Pons (tissue), 1 donor: ENCODE measurements at places on chromosomes 6 and 20.

GRCh38 chr6:30121446-30122366, 8.8 kb upstream of the TRIM31 start:
- no peak for DNase-seq

GRCh38 chr20:48908656-48909319, 12.7 kb upstream of the ARFGEF2 start:
- DNase-seq: no peak

GRCh38 chr6:45469663-45470062, 91.9 kb upstream of the SUPT3H start:
- no peak for DNase-seq

DNA sequence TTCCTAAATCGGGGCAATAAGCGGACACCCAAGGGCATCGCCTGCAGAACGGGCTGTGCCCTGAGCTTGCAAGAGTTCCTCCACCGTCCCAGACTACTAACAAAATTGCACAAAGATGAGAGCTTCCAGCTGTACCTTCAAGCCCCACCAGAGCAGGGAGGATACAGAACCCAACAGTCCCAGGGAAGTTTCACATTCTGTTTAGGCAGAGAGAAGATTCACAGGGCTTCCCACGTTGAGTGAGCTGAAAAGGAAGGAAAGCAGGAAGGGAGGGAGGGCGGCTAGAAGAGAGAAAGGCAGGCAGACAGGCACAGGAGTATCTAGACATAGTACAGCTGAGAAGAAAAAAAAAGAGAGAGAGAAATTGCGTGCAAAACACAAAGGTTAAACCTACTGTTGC, 112.6 kb upstream of the AFDN start:
- no peak for DNase-seq

- DNase-seq: no peak
Measured at GRCh38 chr6:79797163-79797764, 150.1 kb downstream of the ELOVL4 start.

GRCh38 chr6:57201718-57202117, 20.4 kb downstream of the RAB23 start:
- no peak for DNase-seq

DNA sequence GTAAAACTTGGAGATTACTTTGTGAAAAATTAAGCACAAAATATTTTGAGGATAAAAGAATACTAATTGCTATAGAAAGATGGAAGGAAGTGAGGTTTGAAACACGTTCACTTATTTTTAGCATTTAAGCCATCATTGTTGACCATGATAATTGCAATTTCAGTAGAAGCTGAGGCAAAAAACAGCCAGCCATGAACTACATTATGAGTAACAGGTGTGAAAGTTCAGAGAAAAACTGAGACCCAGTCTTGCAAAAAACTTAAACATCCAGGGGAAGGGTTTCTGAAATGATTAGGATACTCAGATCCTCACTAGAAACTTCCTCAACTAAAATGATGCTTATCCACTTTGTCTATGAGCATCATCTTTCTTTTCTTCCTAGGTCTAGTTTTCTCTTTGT, 619.4 kb downstream of the PHF3 start:
- DNase-seq: no peak

GRCh38 chr6:166707045-166707444, 80.0 kb upstream of the RPS6KA2 start:
- peak; percentile 72 for DNase-seq

DNA sequence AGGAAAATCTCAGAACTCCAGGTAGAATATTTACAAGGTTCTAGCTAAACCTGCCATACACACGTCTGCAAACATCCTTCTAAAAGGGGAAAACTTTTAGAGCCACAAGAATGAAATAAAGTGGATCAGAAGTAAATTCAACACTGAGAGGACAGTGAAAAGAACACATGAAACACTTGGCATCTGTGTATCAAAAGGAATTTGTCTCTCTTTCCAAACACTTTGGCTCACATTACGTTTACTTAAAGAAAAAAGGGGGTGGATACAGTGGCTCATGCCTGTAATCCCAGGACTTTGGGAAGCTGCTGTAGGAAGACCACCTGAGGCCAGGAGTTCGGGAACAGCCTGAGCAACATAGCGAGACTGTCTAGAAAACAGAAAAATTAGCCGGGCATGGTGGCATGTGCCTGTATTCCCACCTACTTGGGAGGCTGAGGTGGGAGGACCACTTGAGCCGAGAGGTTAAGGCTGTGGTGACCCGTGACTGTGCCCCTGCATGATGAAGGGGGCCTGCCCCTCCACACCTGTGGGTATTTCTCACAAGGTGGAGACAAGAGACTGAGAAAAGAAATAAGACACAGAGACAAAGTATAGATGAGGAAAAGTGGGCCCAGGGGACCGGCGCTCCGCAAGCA, 35.4 kb downstream of the NINL start:
- no peak for DNase-seq

GRCh38 chr6:137487181-137487868, 6.9 kb downstream of the OLIG3 start:
- DNase-seq: no peak

DNA sequence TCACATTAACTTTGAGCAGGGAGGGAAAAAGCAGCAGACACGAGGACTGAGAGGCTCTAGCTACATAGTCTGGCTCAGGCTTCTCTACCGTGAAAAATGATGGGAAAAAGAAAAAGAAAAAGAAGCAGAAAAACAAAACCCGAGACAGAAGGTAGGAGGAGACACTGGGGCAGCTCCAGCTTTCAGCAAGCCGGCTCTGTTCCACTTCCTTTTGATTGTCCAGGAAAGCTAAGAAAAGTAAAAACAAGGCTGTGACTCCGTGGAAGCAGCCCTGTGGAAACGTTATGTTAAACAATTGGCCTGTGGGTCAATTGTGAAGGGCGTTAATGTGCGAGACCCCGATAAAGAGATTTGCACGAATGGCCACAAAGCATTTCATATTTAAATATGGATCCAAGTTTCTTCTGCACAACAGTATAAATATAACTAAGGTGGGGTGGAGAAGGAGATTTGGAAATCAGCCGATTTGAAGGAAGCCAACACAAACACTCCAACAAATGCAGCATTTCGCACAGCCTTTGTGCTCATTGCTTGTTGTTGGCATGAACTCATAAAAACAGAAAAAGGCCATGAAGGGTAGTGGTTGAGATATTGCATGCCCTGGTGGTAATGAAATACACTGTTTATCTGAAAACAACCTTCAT, 236.9 kb upstream of the JAG1 start:
- no peak for DNase-seq

DNA sequence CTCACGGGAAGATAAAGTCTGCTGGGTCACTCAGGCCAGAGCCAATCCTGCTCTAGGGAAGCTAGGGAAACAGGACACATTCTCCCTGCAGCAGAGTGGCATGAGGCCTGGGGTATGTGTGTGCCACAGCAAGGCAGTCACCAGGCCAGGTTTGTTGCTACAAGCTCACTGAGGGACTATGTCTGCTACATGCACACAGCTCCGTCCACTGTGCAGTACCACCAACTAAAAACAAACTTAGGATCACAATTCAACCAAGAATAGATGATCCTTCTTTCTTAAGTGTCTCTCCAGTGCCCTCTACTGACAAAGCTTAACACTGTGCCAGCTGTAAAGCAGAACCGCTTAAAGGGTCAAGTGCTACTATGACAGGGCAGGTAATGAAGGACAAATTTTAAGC, 192.5 kb downstream of the PTPRK start:
- DNase-seq: no peak

DNA sequence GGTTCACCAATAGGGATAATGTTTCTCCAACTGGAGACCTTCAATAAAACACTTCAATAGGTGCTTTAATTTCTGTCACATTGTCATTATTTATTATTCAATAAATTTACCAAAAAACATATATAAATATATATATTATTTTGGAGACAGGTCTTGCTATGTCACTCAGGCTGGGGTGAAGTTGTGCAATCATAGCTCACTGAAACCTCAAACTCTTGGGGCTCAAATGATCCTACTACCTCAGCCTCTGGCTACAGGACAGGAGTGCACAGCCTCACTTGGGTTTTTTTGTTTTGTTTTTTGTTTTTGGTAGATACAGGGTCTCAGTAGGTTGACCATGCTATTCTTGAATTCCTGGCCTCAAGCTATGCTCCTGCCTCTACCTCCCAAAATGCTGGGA, 9.9 kb downstream of the SMLR1 start:
- DNase-seq: no peak

DNA sequence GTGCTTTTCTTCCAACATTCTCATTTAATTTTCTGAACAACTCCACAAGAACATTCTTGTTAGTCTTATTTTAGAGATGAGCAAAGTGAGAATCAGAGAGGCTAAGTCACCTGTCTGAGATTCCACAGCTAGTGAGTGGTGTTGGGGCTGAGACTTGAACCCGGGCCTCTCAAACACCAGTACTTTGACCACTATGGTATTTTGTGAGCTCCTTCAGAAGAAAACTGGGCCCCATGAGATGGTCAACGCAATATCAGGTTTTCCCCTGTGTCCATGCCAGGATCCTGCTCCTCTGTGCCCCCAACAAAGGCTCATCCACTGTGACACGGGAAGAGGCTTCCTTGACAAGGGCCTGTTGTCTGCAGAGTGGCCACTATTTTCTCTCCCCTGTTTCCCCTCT, 51.9 kb downstream of the MAFB start:
- DNase-seq: no peak

DNA sequence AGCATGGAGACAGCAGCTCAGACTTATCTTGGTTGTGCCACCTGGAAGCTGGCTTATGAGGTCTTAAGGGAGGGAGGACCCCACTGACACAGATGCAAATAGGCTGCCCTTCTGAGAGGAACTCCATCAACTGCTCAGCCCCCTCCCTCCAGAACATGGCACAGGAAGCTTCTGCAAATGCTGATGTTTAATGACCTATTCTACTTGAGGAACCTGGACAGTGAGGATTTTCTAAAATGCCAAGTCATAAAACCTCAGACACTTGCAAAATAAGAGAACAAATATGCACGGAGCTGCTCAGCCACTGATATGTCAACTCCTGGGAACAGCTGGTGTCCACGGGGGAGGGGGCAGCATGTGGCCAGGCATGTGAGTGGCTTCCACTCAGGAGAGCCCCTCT, 3.5 kb downstream of the CST9 start:
- no peak for DNase-seq

DNA sequence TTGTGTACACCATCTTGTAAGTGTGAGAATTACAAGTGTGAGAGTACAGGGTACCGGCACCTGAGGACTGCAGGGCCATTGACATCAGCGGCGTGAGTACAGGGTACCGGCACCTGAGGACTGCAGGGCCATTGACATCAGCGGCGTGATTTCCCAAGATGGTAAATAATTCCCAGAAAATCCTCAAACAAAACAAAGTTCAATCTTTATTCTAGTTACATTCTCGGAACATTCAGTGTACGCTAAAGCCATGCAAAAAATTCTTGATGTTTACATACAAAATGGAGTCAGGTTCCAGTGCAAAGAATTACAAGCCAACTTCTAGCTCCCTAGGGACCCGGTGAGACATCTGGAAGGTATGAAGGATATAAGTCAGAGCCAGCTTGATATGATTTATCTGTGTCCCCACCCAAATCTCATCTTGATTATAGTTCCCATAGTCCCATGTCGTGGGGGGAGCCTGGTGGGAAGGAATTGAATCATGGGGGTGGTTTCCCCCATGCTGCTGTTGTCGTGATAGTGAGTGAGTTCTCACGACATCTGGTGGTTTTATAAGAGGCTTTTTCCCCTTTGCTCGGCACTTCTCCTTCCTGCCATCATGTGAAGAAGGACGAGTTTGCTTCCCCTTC, 172.7 kb downstream of the TTLL2 start:
- DNase-seq: no peak

DNA sequence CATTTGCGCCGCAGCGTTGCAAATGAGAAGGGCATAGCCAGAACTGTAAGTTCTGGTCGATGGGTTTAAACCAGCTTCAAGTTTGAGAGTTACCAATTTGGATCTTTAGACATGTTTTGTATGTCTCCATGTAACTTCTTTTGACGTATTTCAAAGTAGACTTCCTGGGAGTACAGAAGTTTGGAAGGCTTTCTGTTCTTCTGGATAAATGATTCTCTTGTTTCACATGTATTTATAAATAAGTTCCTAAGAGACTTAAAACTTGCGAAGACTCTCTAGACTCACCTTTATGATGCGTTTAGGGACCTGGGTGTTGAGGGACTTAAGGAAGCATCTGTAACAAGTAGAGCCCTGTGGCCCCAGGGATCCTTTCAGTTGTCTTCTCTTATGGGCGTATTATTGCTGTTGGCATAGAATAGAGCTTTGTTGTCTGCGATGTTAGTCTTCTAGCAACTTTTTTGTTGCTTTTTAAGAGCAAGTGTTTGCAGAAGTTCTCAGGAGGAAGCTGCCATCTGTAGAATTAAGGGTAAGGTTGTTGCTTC, 1.3 kb downstream of the CDYL start:
- DNase-seq: peak; percentile 34

GRCh38 chr20:50344232-50345071, 153.8 kb downstream of the CEBPB start:
- DNase-seq: no peak

- DNase-seq: no peak
Measured at GRCh38 chr6:123418071-123418470, 218.7 kb downstream of the TRDN start.

- DNase-seq: no peak
Measured at GRCh38 chr6:68891419-68891818, 256.3 kb downstream of the ADGRB3 start.

- DNase-seq: no peak
Measured at GRCh38 chr20:34965051-34965450, 9.4 kb downstream of the MYH7B start.

GRCh38 chr6:88105741-88106340, 58.2 kb downstream of the SPACA1 start:
- no peak for DNase-seq

DNA sequence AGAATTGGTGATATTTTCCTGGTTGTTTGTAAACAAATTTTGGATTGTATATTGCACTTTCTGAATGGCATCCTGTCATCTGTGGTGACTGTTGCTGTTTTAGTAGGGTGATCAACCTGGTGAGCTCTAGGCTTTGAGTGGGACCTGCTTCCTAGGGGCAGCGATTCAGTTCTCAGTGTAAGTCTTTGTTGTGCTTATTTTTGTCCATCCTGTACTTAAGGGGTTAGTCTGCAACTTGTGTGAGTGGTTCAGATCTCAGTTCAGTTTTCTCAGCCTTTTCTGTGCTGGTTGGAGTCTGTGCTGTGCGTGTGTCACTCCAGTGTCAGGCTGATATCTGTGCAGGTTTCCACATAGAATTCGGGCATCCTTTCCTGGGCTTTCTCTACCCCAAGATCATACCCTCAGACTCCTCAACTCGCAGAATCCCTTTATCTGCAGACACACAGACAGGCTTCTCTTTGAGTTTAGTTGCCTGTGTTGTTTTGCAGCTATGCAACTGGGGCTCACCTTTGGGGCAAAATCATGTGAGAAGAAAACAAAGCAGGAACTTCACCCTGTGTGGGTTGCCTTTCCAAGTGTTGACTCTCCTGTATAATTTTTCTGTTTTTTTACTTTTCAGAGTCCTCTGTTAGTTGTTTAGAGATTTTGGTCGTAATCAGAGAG, 177.7 kb downstream of the FARS2 start:
- no peak for DNase-seq

DNA sequence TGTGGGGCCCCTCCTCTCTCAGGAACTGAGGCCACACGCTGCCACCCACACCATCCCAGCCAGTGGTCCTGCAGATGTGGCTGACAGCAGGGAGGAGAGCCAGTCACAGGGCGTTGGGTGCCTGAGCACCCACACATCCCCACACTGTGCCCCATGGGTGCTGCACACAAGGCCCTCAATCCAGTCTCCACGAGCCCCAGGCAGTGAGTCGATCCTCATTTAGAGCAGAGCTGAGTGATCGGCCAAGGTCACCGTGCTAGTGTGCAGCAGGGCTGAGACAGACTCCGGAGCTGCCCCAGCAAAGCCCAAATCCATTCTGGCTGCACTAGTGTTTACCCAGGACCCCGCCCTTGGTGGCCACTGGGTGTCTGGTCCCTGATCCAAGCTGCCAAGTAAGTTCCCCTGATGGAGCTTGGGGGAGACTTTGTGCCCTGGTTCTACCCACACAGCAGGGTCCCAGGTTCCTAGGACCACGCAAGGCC, 9.0 kb downstream of the C20orf203 start:
- no peak for DNase-seq
